AML-193 (cell line): ENCODE measurements at places on chromosomes 6 and 20.

- no peak for DNase-seq
These were observed 569.9 kb downstream of the BCKDHB start for GRCh38 chr6:80676386-80676785.

GRCh38 chr6:14743474-14744211, 502.2 kb upstream of the JARID2 start:
- peak; percentile 80 for DNase-seq

- DNase-seq: no peak
These were observed 15.9 kb downstream of the NRN1 start for GRCh38 chr6:5990786-5991185.

- DNase-seq: no peak
These were observed 279.3 kb downstream of the HACE1 start for GRCh38 chr6:104580452-104580851.

DNA sequence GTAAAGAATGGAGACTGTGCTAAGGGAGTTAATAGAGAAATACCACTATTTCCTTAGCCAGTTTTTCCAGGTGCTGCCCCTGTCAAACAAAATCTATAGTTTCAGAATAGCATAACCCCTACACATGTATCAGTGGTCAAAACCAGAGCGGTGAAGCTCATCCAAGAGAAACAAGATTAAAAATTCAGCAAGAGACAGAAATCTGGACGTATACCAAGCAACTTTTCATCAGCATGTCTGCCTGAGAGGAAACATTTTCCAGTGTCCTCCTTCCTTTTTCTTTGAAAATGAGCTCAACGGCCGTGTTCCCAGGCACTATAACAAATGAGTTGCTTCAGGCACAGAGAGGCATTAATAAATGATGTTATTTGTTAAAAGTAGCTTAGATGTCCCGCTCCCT, 416.5 kb downstream of the BCKDHB start:
- DNase-seq: no peak

DNA sequence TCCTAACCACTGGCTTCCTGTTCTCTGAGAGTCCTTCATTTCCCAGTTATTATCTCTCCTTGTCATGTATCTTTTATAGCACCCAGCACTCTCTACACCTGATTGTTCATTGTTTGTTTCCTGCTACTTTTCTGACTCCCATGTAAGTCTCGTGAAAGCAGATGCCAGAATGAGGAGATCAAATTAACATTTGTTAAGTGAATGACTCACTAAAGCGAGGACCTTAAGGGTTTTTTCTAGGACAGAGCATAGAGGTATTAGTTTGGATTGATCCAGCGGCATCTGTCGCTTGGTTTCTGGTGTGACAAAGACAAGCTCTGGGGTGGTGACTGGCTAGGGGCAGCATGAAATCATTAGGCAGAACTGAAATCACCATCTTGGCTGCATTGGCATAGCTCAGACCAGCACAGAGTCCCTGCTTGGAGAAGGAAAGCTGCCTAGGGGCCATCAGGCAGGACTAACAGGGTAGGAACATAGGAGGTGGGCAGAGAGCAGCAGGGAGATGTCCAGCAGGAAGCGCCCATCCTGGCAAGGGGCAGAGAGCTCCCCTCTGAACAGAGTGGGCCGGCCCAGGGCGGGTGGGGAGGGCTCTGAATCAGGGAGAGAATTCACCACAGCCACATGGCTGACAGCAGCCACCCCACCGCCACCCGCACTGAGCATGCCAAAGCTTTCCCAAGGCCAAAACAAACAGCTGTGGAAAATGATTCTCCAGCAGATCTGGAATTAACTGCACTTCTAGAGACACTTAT, 97.1 kb upstream of the CEP85L start:
- DNase-seq: no peak

GRCh38 chr6:87824958-87825491, 123.0 kb upstream of the AKIRIN2 start:
- DNase-seq: no peak

DNA sequence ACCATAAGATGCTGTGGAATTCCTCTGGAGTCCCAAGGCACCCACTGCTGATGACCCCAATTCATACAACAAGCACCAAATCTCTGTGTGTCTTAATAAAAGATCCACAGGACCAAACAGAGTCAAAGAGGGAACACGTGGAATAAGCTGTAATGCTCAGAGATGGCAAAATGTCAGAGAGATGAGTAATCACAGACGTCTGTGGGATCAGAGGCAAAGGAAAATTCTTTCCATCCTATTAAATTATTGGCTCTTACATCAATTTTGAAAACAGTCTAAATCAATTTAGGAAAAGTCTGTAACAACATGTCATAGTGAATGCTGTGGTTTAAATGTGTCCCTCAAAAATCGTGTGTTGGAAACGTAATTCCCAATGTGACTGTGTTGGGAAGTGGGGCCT, 17.5 kb upstream of the SAMD3 start:
- no peak for DNase-seq

DNA sequence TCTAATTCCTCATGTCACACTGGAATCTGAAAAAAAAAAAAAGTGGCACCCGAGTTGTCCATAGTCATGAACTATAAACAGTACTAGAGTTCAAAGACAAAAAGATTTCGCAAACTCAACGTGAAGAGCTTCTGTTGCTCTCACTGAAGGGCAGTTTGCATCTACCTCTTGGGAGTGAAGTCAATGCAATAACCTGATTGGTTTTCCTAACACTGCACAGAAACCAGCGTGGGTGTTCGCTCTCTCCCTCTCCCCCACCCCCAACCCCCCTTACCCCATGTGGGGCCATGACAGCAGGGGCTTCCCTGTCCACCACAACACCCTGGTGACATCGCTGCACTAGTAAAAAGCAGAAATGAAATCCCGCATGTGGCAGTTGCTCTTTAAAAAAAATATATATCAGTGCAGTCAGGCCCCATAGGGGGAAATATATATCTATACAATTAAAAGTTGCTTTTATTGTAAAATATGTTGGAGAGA, 66.9 kb downstream of the GMPR start:
- no peak for DNase-seq
